ENCODE measurements at places on chromosomes 5 and 9.

GRCh38 chr5:179422908-179423481 lies 77.7 kb upstream of the ADAMTS2 start:
- DNase-seq = no peak

DNA sequence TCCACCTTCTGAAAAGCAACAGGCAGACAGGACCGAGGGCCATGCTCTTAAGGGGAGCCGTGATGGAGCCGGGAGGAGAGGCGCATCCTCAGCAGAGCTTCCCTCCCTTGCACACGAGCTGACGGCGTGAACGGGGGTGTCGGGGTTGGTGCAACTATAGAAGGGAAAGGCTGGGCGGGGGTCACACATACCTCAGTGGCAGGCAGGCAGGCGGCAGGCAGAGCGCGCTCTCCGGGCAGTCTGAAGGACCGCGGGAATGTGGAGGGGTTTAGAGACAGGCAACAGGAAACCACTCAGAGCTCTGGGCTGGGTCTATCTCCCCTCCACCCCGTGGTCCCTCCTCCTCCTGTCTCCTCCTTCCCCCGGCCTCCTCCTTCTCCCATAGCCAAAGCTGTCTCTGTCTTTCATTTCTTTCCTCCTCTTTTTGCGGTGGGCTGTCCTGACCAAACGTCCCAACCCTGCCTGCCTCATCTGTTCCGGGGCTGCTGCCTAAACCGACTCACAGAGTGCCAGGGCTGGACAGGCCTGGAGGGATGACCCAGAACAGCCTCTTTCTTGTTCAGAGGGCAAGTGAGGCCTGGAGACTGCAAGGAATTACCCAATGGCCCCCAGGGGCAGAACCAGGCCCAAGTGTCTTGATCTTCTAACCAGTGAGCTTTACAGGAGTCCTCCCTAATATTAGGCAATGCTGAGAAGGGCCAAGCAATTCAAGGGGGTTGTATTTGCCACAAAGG lies at the start of gene SPARC:
Gene SPARC, minus strand, starts transcription at position 242 of the 734 bp plus-strand sequence. CDS start 10,727 bp downstream, outside the sequence.
- no peak for DNase-seq

DNA sequence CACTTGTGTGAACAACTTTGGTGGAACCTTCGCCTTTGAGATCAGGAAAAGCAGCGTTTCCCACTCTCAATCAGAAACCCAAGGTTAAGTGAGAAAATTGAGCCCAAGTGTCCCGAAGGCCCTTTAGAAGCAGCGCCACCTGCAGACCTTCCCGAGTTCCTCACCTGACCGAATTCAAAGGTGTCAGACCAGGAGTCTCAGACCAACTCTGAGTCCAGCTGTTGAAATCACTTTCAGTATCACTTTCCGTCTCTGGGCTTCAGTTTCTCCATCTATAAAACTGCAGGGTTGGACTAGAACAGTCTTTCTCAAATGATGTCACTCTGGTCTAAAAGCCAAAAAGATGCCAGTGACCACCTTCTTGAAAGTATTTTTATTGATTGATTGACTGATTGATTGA lies 31.7 kb upstream of the GRHPR start:
- no peak for DNase-seq

DNA sequence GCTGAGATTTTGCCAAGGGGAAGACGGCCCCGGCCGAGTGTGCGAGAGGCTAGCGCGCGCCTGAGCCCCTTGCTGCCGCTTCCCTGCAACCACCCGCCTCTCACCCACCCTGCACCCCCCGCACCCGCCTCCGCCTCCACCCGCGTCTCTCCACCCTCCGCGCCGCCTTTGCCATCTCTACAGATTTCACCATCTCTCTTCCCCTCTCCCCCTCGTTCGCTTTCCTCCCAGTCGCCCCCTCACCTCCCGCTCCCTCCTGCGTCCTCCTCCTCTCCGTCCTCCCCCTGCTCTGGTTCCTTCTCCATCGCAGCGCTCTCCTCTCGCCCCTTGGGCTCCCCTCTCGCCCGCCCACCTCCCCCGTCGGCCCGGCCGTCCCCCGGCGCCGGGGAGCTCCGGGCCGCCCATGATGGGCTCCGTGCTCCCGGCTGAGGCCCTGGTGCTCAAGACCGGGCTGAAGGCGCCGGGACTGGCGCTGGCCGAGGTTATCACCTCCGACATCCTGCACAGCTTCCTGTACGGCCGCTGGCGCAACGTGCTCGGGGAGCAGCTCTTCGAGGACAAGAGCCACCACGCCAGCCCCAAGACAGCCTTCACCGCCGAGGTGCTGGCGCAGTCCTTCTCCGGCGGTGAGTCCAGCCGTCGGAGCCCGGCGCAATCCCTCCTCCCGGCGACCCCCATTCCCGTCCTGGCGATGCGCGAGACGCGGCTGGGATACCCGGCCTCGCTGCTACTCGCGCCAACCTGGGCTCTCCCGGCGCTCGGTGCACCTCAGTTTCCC lies at the start of gene PRDM12:
Gene PRDM12, plus strand, starts transcription at position 344 of the 778 bp plus-strand sequence. Its CDS starts 60 bp downstream, at position 404.
- DNase-seq = no peak

GRCh38 chr9:86575825-86576525 lies 221.8 kb upstream of the TUT7 start:
- DNase-seq = no peak

DNA sequence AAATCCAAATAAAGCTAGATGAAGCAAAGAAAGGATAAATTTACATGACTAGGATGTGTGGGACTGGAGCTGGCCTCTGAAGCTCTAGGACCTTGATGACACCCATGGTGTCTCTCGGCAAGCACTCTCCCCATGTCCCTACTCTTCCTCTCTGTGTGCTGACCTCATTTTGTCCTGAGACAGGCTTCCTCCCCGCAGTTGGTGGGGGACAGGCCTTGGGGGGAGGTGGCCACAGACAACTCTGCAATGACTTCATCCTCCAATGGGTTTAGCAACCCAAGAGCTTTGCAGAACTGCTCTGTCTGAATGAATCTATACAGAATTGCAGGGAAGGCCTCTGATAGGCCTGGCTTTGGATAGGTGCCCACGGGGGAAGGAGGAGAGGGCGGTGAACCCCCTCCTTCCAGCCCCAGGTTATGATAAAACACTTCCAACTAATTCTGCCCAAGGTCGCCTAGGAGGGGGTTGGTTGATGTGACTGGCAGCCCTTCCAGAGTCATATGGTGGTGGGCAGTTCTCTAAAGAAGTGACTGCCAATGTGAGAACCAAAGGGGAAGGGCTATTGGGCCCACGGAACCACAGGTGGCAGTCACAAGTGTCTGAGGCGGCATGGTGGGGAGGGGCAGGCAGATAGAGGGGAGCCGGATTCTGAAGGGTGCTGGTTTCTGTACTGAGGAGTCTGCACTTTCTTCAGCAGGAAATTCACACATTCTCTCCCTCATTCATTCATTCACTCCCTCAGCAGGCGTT lies 6.0 kb downstream of the SLC6A7 start:
- DNase-seq = no peak

- DNase-seq = no peak
Measured at GRCh38 chr5:38672059-38672788, 115.8 kb upstream of the LIFR start.

DNA sequence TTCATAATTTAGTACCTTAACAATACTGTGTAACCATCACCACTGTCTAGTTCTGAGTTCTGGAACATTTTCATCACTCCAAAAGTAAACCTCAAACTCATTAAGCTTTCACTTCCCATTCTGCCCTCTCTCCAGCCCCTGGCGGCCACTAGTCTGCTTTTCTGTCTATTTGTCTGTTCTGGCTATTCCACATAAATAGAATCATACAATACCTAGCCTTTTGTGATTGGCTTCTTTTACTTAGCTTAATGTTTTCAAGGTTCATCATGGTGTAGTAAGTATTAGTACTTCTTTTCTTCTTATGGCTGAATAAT lies 138.7 kb downstream of the RAPGEF6 start:
- no peak for DNase-seq

DNA sequence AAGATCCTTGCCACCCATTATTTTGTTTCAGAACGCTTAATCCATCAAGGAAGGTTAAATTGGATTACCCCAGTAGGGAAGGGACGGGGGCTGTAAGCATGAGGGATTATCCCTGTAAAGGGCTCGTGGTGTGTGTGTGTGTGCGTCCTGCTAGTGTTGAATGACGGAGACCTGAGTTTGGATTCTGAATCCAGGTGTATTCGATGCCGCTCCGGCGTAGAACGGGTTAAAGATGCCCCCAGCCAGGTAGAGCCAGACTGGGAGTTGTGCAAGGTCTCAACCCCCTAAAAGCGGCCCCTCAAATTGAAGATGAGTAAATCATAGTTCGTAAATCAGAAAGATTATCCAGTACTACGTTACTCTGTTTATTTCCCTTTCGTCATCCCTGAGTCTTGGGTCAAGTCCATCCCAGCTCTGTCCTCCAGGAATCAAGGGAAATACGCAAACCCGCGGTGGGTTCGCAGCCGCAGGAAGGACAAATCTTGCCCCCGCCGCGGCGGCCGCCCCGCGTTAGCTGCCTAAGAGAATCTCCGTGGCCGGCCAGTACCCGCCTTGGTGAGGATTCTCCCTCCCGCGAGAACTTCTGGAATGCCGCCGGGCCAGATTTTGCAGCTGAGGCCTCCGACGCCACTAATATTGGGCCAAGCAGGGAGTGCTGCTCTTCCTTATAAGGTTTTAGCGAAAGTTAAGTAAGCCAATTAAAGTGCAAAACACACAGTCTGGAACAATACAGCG lies 586 bp upstream of the MTAP start:
- DNase-seq = peak; percentile 7

DNA sequence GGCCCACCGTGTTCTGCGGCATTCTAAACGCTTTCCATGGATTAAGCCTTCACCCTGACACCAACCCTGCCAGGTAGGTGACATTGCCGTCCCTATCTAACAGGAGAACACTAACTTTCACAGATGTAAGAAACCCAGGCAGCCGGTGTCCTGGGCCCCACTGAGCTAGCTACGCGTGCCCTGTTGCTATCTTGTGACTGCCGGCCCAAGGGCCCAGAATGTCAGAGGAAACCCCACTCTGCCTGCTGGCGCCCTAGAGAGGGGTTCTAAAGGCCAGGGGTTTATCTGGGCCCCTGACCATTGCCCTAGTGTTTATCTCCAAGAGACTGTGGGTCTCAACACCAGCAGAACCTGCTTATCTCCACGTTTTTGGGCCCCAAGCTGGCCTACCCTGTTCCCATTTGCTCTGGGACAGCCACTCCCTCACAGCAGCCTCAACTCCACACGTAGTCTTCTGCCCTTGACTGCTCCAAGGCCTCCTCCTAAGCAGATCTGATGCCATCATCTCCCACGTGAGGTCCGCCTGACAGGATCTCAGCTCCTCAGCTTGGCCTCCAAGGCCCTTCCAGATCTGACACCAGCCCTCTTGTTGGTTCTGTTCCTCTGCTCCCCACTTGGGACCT lies 18.1 kb upstream of the ZBTB34 start:
- DNase-seq = no peak

DNA sequence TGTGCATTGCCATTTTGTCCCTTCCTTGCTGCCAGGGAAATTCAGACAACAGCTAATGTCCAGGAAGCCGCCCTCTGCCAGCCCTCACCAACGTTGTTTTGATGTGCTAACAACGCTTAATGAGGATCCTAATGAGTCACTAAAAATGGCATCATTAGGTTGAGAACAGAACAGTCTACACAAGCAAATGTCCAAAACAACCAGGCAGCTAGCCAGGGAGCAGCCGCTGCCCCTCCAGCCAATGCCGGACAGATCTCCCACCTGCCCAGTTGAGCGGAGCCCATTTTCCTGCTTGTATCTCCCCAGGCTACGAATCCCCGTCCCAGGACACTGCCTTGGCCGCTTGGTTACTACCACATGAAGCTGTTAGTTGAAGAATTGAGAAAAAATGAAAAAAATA lies 40.4 kb upstream of the UNC5A start:
- DNase-seq = no peak

- no peak for DNase-seq
Measured at GRCh38 chr5:159041444-159042198, 58.1 kb downstream of the EBF1 start.

DNA sequence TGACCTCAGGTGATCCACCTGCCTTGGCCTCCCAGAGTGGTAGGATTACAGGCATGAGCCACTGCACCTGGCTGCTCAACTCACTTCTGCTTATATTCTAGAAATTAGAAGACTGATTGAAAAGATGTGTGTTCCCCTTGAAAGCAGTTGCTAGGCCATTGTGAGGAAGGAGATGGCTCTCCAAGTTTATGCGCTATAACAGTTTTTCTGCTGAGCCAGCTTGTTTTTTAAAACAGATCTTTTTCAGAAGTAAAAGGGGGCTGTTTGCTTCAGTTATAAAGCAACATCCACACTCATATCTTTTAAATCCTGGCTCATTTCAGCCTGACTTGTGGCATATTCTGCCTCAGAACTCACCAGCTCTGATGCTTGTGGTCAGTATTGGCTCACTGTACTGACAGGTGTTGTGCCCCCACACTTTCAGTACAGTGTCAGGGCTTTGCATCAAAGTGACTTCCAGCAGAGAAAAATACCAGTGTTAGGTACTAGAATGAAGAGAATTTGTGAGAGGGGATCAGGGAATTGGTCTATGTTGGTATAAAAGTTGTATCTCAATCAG lies 49.4 kb downstream of the NUP214 start:
- no peak for DNase-seq

GRCh38 chr5:141821430-141821925 lies 56.7 kb downstream of the PCDH1 start:
- no peak for DNase-seq

GRCh38 chr9:89340332-89340731 lies 22.0 kb downstream of the SECISBP2 start:
- no peak for DNase-seq

DNA sequence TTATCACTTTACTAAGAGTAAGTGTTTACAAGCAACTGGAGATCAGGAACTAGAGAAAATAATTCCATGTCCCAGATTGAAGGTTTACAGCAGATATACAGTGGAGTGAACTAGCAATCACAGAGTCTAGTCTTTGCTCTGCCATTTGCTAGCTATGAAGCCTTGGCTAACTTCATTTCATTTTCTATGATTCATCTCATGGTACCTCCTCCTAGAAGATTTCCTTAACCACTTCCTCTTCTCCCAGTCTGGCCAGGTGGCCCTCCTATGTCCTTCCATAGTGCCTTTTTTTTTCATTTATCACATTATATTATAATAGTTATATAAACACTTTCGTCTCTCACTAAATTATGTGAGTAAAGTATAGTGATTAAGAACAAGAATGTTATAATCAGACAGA lies 52.1 kb downstream of the GRIA1 start:
- DNase-seq = no peak

DNA sequence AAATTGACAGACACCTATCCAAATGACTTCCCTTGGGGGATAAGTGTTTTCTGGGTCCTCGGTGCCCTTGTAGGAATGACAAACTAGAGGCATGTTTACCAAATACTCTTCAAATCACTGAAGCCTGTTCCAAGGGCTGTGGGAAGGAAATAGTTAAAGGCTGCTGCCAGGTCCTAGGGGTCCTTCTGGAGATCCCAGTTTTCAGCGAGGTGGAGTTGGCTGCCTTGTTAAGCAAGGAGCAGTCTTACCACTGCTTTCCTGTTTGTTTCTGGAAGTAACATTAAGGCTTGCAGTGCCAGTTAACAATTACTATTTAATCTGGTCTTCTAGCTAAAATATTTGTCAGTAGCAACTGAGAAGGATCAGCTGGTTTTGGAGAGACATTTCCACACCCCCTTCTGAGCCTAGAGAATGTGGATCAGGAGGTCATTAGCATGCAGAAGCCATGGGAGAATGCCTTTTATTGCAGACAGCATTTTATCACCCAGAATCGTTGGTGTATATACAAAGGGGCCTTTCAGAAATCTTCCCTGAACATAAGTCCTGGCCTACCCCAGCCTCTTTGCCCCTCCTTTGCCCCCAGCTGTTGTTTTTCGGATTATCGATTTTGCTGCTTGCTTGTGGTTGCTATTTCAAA lies 238.8 kb downstream of the DMAC1 start:
- no peak for DNase-seq

GRCh38 chr9:126806336-126806735 lies 1.5 kb downstream of the ZBTB43 start:
- no peak for DNase-seq

- DNase-seq = no peak
Measured at GRCh38 chr5:153551537-153552079, 61.1 kb downstream of the GRIA1 start.

- no peak for DNase-seq
Measured at GRCh38 chr5:153562189-153562588, 71.7 kb downstream of the GRIA1 start.
